ENCODE measurements at places on chromosomes 1 and 21.

DNA sequence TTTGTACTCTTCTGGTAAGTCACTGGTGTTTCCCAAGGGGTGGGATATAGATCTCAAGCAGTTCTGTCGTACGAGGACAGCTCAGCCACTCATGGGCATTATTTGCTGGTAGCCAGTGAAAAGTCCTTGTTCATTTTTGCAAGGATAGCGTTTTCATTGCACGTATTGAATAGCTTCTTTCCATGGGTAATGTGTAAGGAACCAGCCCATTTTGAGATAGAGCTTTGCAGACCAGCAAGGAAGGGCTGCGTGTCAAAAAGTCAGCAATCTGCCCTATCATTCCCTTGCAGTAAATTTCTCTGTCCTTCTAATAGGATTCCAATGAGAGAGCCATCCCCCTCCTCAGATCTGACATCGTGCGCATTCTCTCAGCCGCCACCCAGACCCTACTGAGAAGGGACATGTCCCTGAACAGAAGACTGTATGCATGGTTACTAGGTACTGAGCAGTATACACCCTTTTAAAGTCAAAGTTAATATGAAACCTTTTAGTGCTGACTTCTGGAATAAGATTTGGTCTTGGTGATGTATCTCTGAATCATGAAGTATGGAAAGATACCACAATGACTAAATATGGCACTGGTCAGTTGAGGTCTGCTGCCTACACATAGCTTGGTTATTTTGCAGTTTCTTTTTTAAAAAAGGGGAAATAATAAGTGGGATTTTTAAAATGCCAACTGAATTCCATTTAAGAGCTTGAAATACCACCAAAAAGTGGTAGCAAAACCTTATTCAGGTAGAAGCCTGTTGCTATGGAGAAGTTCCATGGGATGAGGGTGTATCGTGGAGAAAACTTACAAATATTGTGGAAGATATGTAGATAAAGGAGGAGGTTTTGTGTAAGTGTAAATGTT lies 55.3 kb downstream of the DOP1B start:
- no peak for DNase-seq

DNA sequence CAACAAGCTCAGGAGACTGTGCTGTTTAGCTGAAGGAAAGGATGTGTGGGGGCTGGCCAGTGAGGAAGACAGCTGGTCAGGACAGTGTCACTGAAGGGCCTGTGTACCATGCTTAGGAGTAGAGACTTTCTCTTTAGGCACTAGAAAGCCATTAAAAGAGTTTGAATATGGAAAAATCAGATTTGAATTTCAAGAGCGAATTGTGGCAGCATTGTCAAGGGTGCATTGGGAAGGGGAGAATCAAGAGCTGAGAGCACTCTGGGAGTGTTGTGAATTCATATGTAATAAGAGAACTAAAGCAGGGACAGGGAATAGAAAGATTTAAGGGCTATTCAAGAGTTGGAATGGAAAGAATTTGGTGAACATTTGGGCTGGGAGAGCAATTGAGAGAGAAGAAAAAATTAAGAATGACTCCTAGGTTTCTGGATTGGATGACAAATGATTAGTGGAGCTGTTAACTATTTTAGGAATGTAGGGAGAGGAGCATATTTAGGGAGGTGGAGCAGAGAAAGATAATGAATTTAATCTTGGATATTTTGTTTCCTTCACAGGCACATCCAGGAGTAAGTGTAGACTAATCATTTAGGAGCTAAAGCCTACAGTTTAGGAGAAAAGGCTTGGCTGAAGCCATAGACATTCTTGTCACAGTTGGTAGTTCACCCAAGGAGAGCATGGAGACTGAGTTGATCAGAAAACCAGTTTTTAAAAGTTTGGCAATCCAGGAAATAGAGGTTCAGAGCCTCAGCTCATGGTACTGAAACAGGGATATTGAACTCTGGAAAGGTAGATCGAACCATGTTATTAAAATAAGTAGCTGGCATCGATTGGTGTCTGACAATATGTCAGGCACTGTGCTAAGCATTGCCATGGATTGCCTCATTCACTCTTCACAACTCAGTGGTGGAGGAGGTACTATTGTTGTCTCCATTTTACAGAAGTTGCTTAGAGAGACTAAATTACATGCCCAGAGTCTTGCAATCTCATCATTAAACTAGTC lies 23.1 kb upstream of the TOR3A start:
- DNase-seq = no peak

DNA sequence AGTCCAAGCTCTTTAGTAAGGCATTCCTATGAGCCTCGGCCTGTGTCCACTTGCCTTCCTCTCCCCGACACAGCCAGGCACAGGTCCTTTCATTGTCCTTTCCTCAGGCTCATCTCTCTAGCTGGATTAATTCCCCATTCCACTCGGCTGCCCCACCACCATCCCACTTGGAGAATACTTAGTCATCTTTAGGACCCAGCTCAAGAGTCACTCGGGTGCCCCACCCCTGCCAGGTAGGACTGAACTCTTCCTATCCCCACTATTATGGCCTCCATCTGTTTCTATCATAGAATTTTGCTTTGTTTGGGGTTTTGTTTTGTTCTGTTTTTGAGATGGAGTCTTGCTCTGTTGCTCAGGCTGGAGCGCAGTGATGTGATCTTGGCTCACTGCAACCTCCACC lies 45.9 kb upstream of the ATP2B4 start:
- DNase-seq = no peak

- no peak for DNase-seq
Observed at GRCh38 chr21:38377165-38378088, 120.6 kb downstream of the KCNJ15 start.

DNA sequence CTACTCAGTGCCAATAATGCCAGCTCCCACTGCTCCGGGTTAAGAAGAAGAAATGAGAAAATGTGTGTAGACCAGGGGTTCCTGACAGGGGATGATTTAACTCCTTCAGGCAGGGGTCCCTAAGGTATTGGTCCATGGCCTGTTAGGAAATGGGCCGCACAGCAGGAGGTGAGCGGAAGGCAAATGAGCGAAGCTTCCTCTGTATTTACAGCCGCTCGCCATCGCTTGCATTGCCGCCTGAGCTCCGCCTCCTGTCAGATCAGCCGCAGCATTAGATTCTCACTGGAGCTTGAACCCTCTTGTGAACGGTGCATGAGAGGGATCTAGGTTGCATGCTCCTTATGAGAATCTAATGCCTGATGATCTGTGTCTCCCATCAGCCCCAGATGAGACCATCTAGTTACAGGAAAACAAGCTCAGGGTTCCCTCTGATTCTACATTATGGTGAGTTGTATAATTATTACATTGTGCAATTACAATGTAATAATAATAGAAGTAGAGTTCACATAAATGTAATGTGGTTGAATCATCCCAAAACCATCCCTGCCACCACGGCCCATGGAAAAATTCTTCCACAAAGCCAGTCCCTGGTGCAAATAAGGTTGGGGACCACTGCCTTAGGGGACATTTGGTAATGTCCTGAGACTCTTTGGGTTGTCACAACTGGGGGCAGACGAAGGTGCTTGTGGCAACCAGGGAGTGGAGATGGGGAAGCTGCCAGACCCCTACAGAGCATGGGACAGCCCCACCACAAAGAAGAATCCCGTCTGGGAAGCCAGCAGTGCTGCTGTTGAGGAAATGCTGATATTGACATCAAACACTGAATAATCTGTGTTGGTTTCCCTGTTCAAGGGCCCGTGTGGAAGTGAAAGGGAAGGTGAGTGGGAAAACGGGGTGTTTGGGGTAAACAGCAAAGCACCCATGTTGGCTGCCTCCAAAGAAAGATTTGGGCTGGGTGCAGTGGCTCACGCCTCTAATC lies 60.8 kb downstream of the DHRS3 start:
- DNase-seq = no peak

DNA sequence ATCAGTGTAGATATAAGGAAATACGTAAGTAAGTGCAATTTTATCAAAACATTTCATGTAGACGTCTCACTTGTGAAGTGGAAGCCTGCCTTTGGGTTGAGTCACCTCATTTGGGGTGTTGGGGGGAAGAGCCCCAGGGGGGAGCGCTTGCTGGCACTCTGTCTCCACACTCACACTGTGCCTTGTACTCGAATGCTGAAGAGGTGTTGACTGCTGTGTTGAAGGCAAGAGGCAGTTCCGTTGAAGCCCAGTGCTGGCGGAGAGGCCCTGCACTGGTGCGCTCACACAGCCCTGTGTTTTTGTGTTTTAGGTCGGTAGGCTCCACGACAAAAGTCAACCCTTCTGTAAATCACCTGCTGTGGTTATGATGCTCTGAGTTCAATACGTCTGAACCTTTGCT lies 131.9 kb upstream of the COL6A1 start:
- no peak for DNase-seq

- no peak for DNase-seq
Observed at GRCh38 chr1:3814065-3814464, 17.8 kb upstream of the LRRC47 start.

DNA sequence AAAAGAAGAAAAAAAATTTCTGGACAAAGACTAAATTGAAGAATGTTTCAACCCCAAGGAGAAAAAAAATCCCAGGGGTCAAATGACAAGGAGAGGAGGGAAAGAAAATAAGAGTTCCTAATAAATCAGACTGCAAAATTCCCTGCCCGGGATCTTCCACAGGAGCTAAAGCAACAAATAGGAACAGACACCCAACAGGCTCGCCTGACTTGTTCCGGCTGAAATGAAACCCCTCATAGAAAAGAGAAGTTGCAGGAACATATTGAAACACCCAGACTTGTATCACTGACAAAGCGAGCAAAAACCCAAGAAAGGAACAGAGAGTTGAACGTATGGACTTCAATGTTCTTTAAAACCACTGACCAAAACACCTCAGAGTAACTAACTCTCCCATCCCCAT lies 123.0 kb downstream of the TIAM1 start:
- DNase-seq = no peak

DNA sequence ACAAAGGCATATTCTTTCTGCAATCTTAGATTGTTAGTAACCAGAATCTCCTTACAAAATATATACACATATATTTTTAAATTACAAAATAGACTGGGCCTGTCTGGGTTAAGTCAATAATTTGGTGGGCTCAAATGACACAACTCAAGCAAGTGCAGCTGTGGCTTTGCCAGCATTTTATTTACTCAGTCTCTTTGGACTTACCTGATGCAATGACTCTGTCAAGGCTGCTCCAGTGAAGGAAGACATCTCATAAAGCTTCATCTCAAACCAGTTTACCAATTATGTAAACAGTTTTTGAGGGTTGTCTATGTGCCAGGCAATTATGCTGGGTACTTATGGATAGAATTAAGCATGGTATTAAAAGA lies 22.8 kb upstream of the ABCA4 start:
- no peak for DNase-seq

- DNase-seq = no peak
Observed at GRCh38 chr1:8002329-8002910, 23.7 kb downstream of the ERRFI1 start.

DNA sequence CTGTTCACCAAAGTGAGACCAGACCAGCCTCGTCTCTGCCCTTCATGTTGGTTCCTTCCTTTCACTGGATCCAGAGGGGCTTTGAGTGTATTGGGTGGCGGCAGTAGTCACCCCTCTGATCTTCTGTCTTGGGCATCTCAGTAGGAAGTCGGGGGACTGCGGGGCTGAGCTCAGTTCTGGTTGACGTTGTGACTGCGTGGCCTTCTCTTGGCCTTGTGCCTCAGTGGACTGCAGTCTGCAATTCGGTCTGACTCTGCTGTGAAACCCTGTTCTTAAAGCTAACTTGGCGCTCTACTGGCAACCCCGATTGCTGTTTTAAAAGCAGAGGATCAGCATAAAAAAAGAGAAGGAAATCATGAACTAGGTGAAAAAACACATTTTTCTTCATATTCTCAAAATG lies 56.7 kb downstream of the SLC37A1 start:
- DNase-seq = no peak

GRCh38 chr1:186722711-186723309 lies 42.6 kb upstream of the PTGS2 start:
- peak; percentile 57 for DNase-seq

- peak; percentile 62 for DNase-seq
Observed at GRCh38 chr1:30715216-30715615, 8.2 kb downstream of the MATN1 start.

DNA sequence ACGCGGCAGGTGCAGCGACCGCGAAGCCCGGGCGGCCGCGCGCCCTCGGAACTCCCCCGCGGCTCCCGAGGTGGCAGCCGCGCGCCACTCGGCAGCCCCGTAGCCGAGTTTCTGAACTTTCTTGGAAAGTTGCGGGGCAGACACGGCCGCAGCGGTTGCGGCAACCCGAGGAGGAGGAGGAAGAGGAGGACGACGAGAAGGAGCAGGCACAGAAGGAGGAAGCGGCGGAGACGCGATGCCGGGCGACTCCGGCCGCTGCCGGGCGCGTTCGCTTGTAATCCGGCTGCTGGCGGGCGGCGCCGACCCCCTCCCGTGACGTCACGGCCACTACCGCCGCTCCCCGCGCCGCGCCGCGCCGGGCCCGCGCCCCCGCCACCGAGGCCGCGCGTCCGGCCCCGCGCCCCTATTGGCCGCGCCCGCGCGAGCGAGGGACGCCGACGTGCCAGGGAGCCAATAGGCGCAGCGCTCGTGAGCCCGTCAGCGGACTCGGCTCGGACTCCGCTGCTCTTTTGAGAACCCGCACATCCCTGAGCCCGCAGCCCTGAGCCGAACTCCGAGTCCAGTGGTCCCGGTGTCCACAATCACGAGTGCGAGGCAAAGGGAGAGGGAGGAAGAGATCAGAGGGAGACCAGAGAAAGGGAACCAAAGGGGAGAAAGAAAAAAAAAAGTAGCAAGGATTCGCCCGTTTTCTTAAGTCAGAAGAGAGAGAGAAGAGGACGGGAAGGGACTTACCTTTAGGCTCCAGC lies 736 bp upstream of the BARHL2 start:
- DNase-seq = no peak

GRCh38 chr21:35086357-35086756 lies 37.3 kb upstream of the RUNX1 start:
- DNase-seq = no peak

GRCh38 chr1:108715932-108716331 lies 3.2 kb downstream of the FNDC7 start:
- no peak for DNase-seq

GRCh38 chr1:1928231-1929101 lies 9.4 kb upstream of the TMEM52 start:
- no peak for DNase-seq

DNA sequence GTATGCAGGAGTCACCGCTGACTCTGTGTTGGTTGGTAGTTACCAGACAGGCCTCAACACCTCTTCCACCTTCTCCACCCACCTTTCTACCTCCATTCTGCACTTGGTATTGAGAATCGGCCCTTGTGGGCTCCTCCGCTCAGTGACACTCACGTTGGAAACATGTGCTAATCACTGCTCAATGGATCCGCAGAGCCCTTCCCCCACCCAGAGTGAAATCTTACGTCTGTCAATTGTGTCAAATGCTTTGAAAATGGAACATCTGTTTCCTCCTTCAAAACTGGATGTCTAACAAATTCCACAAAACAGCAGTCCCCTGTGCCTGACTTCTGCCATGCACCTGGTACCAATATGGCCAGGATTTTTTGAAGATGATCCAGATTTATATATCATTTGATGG lies 65.5 kb upstream of the NRIP1 start:
- DNase-seq = no peak

GRCh38 chr1:24009406-24009805 lies 29.3 kb upstream of the SRSF10 start:
- no peak for DNase-seq
